Activated CD4-positive, alpha-beta memory T cell treated with anti-CD3 and anti-CD28 coated beads for 36 hours (primary cell): ENCODE measurements at places on chromosomes 6 and 20.

DNA sequence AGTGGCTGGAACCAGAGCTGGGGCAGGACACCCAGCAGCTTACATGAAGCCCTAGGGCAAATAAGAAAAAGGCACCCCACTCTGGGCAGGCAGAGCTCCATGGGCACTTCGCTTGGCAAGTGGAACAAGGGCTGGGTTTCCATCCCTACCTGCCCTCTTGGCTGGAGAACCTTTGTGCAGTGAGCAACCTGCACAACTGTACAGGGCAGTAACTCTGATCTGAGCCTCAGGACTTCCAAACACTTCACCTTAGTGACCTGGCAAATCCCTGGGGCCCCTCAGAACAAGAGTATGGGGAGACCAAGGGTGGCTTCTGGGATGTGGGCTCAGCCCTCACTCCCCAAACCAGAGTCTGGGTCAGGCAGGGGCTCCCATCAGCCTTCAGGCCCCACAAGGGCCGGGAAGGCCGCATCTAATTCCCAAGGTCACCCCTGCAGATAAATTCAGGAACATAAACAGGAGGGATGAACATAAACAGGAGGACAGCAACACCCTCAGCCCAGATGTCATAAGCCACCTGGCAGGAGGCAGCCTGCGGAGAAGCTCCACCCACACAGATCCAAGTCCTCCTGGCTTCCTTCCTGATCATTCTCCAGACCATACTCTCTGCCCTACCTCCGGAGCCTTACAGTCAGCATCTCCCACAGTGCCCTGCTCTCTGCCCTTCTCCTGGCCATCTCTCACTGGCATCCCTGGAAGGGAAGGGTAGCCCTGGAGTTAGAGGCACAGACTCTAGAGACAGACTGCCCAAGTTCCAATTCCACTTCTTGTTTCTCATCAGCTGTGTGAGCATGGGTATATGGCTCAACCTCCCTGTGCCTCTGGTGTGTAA is 37.5 kb downstream of the HNF4A start:
- DNase-seq: no peak

DNA sequence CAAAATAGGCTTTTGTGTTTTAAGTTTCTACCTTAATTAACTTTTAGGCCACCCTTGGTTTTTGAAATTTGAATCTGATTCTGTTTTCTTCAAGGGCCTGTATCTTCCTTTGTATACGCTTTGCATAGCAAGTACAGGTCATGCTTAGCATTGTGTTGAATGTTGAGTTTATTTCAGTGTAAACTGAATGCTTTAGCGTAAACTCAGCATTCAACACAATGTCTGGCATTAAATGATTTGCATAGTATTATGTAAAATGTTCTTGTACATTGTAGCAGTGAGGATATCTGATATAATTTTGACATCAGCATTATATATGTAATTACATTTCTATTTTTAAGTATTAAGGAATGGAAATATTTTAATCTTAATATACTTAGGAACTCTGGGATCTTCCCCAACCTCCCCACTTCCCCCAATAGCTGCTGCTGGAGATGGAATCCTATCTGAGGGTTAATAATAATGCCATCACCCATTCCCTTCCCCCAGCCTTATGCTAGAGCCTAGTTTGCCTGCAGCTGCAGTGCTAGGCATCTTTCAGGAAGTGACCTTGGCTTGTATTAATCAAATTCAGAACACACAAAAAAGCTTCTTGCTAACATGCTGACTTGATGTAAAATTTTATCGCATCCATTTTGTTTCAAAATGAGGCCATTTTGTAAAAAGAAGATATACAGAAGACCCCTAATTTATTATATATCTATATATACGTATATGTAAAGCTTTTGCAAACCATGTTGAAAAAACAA is 73.1 kb downstream of the NCOA3 start:
- no peak for DNase-seq

DNA sequence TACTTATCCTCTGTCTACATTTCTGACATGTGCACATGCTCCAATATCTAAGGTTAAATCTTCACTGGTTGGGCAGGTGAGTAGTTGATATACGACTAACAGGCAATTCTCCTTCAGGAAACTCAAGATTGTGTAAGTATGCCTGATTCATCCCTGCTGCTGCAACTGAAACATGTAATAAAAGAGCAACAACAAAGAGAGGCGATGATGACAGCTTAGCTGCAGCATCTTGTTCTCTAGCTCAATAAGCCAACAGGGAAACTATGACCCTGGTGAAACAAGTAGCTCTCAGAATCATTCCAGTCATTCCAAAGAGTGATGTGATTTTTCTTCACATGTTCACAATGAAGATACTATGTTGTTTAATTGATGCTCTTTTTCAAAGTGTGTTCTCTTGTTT is 74.4 kb downstream of the ELOVL4 start:
- DNase-seq: no peak

DNA sequence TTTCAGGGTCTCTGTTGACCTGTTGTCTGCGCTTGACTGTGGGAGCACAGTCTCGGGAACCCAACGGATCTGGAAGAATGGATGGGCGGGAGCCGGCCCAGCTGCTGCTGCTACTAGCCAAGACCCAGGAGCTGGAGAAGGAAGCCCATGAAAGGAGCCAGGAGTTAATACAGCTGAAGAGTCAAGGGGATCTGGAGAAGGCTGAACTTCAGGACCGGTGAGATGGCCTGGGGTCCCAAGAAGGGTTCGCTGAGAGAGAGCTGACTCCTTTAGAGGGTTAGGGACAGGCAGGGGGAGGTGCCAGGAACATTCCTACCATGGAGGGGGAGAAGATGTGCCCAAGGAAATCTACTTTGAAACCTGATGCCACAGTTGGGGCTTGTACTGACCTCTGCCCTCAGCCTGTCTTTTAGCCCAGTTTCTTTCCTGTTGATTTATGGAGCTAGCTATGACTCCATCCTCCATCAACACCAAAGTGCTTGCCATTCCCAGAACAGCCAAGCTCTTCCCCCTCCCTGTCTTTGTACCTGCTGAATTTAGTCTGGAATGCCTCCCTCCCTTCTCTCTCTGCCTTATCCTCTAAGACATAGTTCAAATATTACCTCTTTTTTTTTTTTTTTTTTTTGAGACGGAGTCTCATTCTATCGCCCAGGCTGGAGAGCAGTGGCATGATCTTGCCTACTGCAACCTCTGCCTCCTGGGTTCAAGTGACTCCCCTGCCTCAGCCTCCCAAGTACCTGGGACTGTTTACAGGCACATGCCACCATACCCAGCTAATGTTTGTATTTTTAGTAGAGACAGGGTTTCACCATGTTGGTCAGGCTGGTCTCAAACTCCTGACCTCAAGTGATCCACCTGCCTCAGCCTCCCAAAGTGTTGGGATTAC is 12.2 kb downstream of the CEP250 start:
- no peak for DNase-seq

GRCh38 chr6:32058511-32058963 is 20.3 kb downstream of the CYP21A2 start:
- no peak for DNase-seq

DNA sequence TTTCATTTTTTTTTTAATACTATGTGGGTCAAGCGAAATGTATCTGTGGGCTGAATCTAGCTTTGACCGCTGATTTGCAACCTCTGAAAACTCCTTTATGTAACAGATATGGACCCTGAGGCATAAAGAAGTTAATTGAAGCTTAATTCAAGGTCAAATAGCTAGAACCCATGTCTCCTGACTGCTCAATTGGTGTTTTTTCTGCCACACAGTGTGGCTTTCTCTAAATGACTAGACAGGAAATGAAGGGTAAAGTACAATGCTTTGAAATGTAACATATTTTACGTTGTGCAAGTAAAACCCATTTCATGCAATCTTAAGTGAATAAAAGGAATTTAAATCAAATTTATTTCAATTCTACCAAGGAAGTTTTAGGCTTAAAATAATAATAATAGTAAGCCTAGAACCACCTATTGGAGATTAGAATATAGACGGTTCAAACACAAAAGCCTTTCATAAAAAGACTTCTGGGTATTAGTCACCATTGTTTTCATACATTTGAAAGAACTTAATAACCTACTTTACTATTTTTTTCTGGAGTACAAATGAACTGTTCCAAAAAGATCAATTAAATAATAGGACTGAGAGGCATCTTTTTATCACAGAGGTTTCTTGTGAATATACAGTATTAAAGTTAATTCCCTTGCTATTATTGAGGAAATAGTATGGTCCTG is 279.8 kb downstream of the EPHA7 start:
- DNase-seq: no peak

- no peak for DNase-seq
These were observed 269.0 kb downstream of the COL12A1 start for GRCh38 chr6:74936886-74937285.

DNA sequence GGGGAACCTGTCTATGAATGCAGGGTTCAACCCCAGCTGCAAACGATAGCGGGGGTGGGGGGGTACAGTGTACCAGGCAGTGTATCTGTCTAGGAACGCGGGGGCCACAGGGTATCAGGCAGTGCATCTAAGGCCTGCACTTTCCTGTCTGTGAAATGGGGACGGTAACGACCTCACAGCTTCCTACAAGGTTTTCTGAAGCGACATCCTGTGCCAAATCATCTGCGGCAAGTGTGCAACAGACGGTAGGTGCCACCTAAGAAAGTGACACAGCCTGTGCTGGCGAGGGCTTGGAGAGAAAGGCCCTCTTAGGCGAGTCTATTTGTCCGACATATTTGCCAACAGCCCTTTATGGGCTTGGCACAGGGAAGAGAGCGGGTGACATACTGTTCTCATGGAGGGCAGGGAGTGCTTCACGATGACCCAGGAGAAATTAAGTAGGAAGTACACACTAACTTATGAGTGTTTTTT is 3.8 kb downstream of the DIDO1 start:
- peak; percentile 74 for DNase-seq

GRCh38 chr6:156729248-156729647 is 47.9 kb upstream of the ARID1B start:
- no peak for DNase-seq

DNA sequence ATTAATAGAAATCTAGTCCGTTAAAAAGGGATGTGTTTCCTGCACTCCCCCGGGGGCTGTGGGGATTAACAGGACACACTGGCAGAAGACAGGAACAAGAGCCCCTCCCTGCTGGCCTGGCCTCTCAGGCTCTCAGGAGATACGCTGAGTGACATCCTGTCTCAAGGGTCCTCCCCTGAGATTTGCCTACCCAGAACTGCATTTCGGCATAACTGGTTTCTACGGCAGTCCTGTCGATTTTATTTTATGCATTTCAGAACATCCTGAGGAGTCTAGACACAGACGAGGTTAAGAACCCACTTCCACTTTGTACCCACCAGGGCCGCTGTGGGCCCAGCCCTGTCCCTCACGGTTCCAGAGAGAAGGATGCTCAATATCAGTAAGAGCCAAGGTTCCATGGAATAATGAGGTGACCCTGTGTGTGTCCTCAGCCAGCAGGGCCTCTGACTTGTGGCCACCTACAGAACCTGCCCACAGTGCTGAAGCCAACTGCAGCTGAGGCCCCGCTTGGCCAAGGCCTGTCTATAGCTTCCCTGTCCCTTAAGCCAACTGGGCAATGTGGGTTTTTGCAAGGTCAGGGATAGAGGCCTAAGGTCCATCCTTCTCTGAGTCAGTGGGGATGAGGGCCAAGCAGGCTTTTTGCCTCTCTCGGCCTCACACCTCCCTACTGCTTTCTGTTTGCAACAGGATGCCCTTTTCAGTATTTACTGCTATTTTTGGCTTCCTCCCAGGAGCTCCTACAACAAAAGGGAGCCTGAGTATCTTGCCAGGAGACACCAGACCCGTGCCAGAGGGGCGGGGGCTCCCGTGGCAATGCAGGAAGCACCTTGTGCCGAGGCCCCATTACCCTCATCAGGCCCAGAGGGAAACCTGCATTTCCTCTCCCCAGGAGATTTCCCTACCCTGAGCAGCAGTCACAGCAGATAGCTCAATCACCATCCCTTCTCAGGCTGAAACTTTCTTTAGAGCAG is 14.7 kb downstream of the UQCC2 start:
- DNase-seq: peak; percentile 51

DNA sequence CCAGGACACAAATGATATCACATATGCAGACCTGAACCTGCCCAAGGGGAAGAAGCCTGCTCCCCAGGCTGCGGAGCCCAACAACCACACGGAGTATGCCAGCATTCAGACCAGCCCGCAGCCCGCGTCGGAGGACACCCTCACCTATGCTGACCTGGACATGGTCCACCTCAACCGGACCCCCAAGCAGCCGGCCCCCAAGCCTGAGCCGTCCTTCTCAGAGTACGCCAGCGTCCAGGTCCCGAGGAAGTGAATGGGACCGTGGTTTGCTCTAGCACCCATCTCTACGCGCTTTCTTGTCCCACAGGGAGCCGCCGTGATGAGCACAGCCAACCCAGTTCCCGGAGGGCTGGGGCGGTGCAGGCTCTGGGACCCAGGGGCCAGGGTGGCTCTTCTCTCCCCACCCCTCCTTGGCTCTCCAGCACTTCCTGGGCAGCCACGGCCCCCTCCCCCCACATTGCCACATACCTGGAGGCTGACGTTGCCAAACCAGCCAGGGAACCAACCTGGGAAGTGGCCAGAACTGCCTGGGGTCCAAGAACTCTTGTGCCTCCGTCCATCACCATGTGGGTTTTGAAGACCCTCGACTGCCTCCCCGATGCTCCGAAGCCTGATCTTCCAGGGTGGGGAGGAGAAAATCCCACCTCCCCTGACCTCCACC is 42.2 kb downstream of the SIRPA start:
- DNase-seq: no peak

- peak; percentile 76 for DNase-seq
These were observed 660 bp upstream of the TFB1M start for GRCh38 chr6:155314773-155315515.

DNA sequence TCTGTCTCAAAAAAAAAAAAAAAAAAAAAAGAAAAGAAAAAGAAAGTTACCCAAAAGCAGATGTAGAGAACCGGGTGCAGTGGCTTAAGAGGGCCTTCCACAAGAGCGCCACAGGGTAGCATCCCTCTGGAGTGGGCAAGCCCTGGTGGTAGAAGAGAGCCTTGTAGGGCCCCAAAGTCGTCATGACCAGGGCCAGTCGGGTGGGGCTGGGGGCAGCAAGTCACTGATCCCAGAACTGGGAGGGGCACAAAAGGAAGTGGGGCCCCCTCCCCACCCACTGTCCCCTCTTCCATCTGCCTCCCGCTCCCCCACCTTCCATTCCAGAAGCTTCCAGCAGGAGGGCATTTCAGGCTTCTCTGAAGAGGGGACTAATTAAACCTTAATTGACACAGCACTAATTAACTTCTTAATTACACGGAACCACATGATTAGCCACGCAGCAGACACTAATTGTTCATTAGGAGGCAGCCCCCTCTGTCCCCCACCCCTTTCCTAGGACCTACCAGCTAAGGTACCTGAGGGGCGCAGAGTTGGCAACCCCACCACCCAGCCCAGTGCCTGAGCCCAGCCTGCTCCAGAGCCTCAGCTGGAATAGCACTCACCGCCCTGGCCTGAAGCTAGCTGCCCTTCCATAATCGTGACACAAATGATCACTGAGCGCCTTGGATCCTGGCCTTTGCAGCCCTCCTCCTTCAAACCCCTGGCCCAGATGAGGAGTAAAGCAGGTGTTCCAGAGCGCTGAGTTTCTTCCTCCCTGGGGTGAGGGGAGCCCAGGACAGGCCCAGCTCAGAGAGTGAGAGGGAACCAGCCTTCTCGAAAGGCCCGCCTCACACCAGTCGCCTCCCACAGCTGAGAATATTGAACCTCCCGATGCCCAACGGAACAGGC is 34.8 kb downstream of the MDFI start:
- DNase-seq: no peak

- DNase-seq: no peak
These were observed 47.5 kb upstream of the PROKR2 start for GRCh38 chr20:5364136-5364821.

- DNase-seq: no peak
These were observed 144.5 kb upstream of the DST start for GRCh38 chr6:56787209-56787608.
